ENCODE measurements at places on chromosomes 4 and X.

GRCh38 chr4:20904966-20905365 lies 204.7 kb downstream of the PACRGL start:
- DNase-seq: no peak

GRCh38 chrX:135315864-135316263 lies 6.6 kb downstream of the ETDC start:
- no peak for DNase-seq

GRCh38 chrX:122475306-122475705 lies 708.8 kb upstream of the GRIA3 start:
- no peak for DNase-seq

GRCh38 chrX:37815366-37815765 lies 32.0 kb downstream of the DYNLT3 start:
- DNase-seq: no peak

DNA sequence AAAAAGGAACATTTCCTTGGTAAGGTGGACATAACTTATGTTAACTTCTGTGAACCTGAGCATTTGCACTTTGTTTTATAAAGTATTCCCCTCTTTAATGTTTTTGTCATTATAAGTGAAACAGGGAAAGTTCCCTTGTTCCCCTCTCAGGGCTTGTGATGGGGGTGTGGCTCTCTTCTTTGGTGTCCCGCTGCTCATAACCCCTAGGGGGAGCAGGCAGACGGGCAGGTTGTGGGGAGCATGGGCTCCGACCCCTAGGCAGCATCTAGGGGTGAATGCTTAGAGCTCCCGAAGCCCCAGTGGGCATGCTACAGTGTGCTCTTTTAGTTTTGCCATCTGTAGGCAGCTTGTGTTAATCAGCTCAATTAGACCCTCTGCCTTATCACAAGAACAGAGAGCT lies 200.4 kb downstream of the DACH2 start:
- no peak for DNase-seq

DNA sequence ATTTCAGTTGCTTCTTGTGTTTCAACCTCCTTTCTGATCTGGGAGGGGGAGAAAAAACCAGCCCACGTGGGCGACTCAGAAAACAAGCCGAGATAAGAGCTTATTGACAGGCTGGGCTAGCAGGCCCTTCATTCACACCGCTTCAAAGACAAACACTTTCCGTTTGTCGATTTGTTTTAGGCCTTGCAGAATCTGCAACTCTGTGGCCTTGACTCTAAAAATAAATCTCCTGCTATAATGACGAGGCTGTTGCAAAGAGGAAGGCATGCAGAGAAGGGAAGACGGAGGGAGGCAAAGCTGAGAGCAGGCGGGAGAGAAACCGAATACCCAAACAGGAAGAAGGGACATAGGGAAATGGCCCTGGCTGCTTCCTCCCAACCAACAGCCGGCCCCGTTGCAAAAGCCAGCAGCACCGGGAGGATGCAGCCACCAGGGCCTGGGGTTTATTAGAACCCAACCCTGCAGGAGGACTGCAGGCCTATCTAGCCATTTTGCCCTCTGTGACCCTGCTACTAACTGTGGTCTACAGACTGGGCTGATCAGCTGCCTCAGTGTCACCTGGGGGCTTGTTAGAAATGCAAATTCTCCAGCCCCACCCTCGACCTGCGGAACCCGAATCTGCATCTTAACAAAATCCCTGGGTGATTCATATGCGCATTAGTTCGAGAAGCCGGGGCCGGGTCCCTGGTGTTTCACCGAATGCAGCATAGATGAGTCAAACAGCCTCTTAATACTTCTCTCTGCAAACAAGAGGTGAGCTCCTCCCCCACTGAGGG lies 325.5 kb downstream of the BCOR start:
- peak; percentile 30 for DNase-seq

GRCh38 chrX:18598413-18598812 lies 73.5 kb downstream of the RS1 start:
- no peak for DNase-seq

GRCh38 chr4:148926276-148927260 lies 484.4 kb upstream of the NR3C2 start:
- no peak for DNase-seq

GRCh38 chr4:8552581-8553205 lies 27.5 kb upstream of the GPR78 start:
- DNase-seq: no peak

- no peak for DNase-seq
Observed at GRCh38 chr4:102789317-102789717, 28.5 kb upstream of the MANBA start.

- DNase-seq: no peak
Observed at GRCh38 chr4:82773057-82773456, 25.5 kb downstream of the SCD5 start.

DNA sequence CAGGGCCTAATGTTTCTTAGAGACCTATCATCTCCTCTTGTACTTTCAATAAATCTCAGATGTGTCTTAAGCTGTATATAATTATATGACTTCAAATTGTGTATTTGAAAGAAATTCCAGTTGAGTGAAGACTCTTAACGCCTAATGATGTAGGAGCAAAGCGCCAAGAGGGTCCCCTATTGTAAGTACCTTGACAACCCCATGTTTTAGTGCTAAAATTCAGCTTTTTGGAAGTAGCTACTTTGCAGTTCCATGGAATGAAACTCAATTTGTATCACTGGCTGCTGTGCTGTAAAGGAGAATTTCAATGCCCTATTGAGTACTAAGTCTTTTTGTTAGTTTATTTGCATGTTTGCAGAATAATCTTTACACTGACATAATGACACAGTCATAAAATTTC lies 1826.6 kb upstream of the AGA start:
- no peak for DNase-seq

DNA sequence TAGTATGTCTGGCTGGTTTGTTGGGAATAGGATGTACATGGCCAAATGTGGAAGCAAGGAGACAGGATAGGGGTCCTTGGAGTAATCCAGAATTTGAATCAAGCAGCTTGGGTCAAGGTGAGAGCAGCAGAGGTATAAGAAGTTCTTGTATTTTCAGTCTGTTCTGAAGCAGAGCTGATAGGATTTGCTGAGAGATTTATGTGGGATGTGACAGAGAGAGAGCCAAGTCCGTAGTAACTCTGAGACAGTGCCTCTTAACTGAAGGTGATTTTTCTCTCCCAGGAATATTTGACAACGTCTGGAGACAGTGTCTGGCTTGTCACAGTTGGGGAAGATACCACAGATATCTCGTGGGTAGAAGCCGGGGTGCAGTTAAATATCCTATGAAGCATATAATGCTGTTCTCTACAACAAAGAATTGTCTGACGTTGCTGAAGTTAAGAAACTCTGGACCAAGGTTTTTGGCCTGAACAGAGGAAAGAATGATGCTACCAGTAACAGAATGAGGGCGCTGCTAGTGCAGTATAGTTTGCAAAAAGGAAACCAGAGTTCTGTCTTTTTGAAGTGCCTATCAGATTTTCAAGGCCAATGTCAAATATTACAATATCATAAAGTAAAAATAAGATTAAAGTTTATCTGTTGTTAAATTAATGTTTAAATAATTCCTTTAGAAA lies 184.0 kb downstream of the ARHGAP24 start:
- no peak for DNase-seq

GRCh38 chr4:163269166-163269565 lies 63.2 kb downstream of the NPY1R start:
- no peak for DNase-seq

DNA sequence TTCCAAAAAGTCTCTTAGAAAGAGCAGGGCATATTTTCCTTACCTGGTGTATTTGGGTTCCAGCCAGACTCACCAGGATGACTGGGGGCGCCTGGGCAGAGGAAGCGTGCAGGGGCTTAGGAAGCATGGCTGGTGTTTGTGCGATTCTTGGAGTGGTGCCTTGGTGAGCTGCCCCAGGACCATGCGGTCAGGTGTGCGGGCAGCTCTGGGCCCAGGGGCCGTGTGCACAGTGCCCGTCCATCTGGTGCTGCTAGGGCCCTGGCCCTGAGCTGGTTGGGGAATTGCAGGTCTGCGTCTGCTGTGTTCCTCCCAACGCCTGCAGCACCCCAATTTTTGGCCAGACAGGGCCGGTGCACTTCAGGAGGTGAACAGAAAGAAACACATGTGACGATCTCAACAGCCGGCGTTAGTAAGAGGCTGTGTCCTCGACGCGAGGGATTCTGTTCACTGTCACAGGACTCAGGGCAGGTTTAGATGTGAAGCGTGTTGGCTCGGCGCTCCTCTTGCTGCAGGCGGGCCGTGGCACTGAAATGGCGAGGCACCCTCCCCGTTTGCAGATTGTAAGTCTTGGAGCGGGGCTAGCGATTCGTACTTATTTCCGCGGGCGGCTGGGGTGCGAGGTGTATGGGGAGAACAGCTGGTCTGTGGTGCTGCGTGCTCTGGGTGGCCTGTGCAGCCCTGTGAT lies 15.2 kb downstream of the RGS12 start:
- DNase-seq: no peak

DNA sequence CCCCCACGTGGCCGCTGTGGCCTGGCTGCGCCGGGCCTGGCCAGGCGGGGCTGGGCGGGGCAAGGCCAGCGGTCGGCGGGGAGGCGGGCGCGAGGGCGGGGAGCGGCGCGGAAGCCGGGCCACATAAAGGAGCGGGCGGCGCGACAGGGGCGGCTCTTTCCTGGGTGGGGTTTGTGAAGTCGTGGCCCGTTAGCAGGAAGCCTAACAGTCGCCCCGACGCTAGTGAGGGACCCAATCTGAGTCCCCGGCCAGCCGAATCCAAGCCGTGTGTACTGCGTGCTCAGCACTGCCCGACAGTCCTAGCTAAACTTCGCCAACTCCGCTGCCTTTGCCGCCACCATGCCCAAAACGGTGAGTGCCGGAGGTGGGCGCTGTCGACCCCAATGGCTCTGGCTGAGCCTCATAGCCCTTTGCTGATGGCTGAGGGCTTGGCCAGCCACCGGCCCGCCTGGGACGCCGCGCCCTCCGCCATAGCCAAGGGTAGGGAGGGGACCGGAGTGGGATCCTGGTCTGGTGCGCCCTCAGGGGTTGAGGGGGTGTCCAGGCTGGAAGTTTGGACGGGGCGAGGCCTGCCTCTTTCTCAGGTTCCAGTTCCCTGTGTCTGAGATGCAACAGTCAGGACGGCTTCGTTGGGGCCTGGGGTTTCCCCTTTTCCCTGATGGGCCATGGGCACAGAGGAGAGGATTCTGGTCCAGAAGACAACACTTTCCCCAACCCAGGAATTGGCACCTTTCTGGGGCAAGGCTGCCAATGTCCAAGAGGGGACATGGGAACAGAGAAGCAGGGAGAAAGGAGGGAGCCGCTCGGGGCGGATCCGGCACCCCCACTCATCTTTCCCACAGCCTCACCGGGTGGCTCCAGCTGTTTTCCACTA lies at the start of gene MSN:
Gene MSN, plus strand, starts transcription at position 152 of the 874 bp plus-strand sequence. Its CDS starts 188 bp downstream, at position 340.
- DNase-seq: peak; percentile 73
